ENCODE measurements at places on chromosomes 1 and 21.

DNA sequence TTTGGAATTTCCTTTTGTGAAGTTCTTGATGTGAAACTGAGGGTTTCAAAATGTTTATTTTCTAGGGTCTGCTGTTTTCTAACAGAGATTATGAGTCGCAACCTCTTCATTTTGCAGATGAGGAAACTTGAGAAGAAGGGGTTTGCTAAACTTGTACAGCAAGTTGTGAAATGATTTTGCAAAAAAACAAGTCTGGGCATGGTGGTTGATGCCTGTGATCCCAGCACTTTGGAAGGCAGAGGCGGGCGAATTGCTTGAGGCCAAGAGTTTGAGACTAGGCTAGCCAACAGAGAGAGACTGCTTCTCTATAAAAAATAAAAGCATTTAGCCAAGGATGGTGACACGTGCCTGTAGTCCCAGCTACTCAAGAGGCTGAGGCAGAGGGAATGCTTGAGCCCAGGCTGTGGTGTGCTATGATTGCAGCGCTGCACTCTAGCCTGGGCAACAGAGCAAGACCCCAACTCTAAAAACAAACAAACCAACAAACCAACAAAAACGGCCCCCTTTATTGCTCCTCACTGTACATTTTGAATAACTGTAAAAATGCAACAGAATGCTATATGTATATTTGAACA lies 9.9 kb downstream of the TRIM67 start:
- no peak for DNase-seq

DNA sequence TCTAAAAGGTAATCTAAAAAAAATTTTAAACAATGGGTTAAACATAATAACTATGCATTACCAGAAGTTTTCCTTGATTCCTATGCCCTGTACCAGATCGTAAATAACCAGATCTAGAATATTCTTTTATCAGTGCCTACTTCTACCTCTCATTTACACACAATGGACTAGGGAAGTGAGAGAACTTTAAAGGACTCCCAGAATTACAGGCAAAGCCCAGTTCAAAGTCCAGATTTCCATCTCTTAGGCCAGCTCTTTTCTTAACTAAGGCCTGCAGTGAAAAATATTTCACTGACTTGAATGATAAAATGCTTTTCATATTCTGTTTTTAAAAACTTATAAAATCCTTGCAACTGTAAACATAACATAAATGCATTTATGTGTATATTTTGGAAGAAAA lies 32.6 kb downstream of the ESRRG start:
- DNase-seq = no peak

GRCh38 chr1:12416101-12416500 lies 186.3 kb downstream of the VPS13D start:
- DNase-seq = no peak

- no peak for DNase-seq
Observed at GRCh38 chr1:14735841-14736240, 137.4 kb downstream of the KAZN start.

- DNase-seq = no peak
Observed at GRCh38 chr1:153531638-153532037, 4.2 kb downstream of the S100A6 start.

GRCh38 chr1:1247341-1247913 lies 905 bp upstream of the C1QTNF12 start:
- no peak for DNase-seq

- DNase-seq = no peak
Observed at GRCh38 chr1:20708057-20708456, 9.8 kb downstream of the KIF17 start.

GRCh38 chr1:11335417-11336056 lies 62.5 kb downstream of the UBIAD1 start:
- DNase-seq = no peak

DNA sequence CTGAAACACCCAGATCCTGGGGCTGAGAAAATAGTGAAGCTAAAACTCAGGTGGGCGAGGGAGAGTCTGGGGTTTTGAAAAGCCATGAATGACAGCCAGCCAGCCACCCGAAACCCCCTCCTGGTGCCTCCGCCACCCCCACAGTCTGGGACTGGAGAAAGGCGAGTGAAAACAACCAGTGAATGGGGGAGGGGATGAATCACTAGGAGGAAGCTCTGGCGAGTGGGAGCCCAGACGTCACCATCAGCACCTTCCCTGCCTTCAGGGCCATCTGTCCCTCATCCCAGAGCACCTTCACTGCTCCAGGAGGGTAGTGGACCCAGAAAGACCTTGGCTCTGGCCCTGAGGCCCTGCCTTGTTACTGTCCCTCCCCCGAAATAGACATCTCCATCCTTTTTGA lies 9.2 kb downstream of the RORC start:
- DNase-seq = no peak

GRCh38 chr1:198842686-198843085 lies 203.8 kb downstream of the PTPRC start:
- DNase-seq = no peak

- DNase-seq = no peak
Observed at GRCh38 chr1:226590614-226591013, 42.0 kb downstream of the STUM start.

- no peak for DNase-seq
Observed at GRCh38 chr21:42424914-42425541, 21.3 kb downstream of the UBASH3A start.

DNA sequence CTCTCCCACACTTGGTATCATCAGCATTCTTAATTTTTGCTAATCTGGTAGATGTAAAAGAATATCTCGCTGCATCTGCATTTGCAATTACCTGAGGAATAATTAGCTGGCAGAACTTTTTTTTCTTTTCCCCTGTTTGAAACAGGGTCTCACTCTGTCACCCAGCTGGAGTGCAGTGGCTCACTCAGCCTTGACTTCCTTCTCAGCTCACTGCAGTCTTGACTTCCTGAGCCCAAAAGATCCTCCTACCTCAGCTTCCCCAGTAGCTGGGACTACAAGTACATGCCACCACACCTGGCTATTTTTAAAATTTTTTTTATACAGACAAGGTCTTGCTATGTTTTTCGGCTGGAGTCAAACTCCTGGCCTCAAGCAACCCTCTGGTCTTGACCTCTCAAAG lies 35.4 kb upstream of the ENAH start:
- DNase-seq = no peak

Data from non-pigmented ciliary epithelial cell (primary cell).